ENCODE measurements at places on chromosomes 16 and 17.

- no peak for DNase-seq
Measured at GRCh38 chr17:34375426-34375997, 12.5 kb upstream of the CCL1 start.

- DNase-seq, result no peak
Measured at GRCh38 chr16:56019274-56019673, 144.1 kb upstream of the CES5A start.

GRCh38 chr16:75089486-75090202, 26.9 kb downstream of the LDHD start:
- DNase-seq, result no peak

DNA sequence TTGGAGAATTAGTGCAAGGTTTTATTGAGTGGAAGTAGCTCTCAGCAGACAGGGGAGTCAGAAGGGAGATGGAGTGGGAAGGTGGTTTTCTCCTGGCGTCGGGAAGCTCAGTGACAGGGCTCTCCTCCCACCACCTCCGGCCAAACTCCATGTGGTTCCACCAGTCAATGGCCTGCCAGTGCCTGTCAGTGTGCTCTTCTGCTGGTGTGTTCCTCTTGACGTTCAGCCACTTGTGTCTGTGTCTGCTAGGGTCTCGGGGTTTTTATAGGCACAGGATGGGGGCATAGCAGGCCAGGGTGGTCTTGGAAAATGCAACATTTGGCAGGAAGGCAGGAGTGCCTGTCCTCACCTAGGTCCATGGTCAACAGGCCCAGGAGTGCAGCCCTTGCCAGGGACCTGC, 506.7 kb upstream of the KIF2B start:
- no peak for DNase-seq

DNA sequence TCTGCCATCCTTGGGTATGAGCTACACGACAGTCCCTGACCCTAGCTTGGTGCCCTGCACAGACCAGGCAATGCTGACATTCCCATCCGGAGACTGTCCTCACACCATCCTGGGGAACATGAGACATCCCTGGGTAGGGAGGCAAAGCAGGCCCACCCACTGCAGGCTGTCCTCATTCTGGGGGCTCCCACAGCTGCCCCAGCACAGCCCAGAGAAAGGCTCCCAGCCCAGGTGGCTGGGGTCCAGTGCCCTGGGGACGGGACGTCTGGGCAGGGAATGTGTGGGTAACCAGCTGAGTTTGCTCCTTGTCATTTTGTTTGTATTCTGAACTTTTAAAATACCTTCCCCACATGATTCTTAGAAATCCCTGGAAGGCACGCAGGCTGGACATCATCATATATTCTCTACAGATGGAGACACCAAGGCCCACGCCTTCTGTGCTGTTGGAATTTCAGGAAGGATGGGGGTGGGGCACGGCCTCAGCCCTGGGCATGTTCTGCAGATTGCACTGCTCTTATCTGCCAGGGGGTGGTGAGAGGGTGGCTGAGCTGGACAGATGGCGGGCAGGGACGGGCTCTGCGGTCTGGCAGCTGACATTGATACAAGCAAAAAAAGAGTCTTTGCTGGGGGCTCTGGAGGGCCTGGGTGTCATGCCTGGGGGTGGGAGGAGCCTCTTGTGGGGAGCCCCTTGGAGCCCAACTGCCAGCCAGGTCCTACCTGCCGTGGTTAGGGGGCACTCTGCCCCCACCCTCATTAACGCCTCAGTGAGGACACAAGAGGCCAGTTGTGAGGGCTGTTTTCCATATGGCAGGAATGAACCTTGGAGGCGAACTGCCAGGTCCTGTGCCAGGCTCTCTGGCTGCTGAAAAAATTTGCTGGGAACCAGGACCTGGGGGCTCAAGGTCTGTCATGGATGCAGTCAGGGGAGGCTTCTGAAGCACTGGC, 28.4 kb downstream of the LRRC75A start:
- peak; percentile 74 for DNase-seq

GRCh38 chr16:84463221-84463620, 41.2 kb downstream of the MEAK7 start:
- DNase-seq, result no peak

DNA sequence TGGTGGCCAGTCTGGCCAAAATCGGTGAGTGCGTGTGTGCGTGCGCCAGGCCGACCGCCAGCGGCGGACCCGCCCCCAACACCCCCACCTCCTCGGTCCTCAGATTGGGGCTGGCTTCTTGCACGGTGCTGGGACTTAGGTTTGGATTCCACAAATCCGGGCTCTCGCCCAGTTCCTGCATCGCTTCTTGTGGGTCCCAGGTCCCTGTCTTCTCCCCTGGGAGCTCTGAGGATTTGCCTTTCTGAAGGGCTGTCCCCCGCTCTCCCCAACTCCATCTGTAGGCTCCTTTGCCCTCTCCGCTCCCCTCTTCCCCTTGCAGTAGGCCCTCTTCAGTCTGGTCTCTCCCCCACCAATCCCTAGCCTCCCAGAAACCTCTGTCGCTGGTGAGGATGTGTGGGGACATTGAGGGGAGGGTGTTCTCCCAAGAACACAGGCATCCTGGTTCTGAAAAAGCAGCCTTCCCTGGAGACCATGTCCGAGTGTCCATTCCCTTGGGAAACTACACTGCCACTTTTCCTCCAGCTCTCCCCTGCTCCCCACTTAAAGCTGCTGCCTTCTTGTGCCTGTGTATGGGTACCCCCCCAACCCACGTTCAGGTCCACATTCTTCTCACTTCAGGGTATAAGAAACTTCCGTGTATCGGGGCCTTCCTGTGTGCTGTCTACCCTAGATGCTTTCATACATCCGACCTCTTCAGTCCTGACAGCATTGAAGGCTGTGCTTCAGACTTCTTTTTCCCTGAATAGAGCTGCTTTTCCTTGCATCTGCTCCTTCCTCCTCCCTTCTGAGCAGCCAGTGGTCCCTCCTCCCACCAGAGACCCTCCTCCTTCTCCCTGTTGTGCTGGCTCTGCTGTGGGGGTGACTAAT, 632 bp downstream of the SLC9A5 start:
- peak; percentile 40 for DNase-seq

DNA sequence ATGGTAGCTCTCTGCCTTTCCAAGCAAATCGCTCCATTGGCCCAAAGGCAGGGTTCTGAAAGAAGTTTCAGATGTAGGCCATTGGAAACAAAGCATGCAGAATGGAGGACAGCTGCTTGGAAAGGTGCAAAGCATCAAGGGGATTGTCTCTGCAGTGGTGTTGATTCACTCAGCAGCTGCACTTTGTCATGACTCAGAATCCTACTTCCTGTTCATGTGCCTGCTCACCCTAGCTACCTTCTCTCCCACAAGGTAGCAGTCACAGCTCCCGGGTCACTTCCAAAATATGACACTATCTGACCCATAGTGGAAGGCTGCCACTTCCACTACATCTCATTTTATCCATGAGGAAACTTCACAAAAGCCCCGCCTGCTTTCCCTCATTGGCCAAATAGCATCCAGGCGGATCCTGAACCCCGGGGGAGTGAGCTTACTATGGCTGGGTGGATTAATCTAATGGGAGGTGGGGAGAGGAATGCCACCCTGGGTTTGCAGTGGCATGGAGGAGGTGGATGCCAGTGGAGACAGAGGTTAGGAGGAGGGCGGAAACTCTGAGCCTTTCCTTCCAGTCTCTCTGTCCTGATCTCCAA, 74.7 kb upstream of the NKD1 start:
- no peak for DNase-seq

GRCh38 chr16:67632415-67633172, 12.3 kb upstream of the CARMIL2 start:
- no peak for DNase-seq

GRCh38 chr16:78877114-78877655, 723.4 kb downstream of the MAF start:
- no peak for DNase-seq

- no peak for DNase-seq
Measured at GRCh38 chr17:47317119-47317518, 6.6 kb upstream of the EFCAB13 start.

GRCh38 chr16:81657224-81657623, 121.9 kb upstream of the PLCG2 start:
- DNase-seq, result no peak

GRCh38 chr17:17846645-17847044, 9.9 kb upstream of the SREBF1 start:
- peak; percentile 44 for DNase-seq

DNA sequence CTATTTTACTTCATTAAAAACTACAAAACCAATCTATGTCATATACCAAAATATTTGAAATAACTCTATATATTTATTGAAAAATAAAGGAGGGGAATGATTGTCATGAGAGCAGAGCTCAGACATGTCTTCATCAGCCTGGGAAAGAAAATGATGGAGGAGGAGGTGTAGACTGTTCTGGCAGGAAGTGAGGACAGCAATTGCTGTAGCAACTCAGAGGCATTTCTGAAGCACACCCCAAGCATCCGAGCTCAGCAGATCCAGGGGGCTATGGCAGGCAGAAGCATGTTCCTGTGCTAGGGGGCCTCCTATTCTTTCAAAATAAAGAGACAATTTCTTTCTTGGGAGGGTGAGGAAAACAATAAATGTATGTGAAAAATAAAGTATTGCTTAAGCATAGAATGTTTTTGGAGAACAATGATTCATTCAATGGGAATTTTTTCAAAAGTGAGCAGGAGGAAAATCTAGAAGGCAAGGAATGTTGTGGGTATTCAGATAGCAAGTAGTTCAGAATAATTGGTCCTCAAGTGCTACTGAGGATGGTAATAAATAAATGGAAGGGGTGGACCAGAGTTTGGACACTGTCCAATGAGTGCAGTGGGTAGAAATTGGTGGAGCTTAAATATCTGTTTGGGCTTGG, 383.4 kb downstream of the CDH11 start:
- no peak for DNase-seq

DNA sequence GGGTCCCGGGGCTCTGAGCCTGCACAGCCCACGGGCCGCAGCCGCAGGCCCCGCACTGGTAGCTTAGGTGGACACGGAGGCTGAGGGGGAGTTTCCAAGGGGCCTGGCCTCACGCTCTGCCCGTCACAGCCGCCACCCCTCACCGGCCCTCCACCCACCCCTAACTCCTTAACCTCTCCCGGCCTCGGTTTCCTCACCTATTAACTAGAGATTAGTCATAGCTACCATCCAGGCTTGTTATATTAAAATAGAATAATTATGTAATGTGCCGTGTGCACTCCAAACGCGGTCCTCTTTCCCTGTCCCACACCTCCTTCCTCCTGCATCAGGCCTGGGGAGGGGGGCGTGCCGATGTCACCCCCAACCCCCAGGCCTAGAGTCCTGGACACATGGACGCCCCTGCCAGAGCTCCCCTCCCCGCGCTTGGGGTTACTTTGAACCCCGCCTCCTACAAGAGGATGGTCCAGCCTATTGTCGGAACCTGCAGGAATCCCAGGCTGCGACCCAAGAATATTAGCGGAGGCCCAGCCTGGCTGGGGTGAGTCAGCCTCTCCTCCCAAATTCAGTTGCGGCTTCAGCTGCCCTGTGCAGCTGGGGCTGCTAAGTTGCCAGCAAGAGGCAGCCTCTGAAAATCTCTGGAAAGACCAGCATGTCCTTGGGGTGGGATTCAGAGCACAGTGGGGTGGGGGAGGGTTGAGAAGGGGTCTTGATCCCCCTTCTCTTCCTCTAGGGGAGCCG, 17.3 kb downstream of the SOCS3 start:
- DNase-seq, result peak; percentile 91

GRCh38 chr17:75496005-75496404, 19.3 kb downstream of the CASKIN2 start:
- no peak for DNase-seq

GRCh38 chr17:65047941-65048340, 8.6 kb downstream of the GNA13 start:
- no peak for DNase-seq

GRCh38 chr17:39404542-39405378, 3.3 kb upstream of the FBXL20 start:
- DNase-seq, result no peak

DNA sequence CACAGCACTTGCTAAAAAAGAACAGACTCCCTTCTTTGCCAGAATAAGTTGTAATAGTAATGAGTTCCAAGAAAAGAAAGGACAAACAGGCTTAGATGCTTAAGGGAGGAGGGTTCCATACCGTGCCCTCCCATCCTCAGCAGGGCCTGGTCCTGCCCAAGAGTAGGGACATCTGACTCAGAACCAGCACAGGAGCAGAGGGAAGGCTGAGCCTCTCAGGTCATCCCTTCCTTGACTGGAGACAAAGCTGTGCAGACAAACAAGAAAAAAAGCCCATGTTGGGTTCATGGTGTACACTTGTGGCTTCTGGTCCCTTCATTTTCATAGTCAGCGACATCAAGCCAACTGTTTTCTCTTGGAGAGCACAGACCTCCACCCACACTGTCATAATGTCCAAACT, 44.2 kb upstream of the NDRG4 start:
- no peak for DNase-seq

DNA sequence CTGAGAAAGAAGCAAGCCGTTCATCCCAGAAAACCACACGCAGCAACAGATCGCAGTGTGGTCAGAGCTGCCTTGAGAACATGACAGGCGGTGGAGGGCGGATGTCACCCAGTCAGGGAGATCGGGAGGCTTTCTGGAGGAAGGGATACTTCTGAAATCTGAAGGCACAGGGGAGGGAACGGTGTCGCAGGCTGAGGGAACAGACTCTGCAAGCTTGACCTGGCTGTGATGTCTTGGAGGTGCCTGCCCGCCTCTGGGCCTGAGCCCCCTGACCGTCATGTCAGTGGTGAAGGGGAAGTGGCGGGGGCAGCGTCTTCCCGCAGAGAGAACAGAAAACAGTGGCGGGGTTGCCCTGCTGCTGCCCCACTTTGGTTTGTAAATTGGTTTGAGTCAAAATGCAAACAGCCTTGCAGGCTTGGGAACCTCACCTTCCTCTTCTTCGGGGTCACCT, 8.1 kb upstream of the ATP2A3 start:
- no peak for DNase-seq

DNA sequence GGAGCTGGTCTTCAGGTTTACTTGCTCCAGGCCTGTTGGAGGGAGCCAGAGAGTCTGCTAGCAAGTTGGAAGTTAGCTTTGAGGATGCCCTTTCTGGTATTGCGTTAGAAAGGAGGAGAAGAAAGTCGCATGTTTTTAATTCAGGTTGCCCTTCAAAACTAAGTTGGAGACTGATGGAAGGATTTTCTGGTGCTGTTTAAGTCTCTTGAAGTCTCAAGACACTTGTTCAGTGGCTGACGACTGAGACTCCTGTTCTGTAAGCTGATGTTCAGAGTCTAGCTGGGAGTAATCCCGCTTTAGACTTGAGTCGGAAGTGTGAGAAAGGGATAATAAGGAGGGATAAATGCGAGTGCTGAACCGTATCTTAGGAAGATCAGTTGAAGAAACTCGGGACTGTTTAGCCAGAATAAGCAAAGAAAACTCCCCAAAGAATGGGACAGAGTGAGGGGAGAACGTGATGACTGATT, 740 bp downstream of the AATF start:
- no peak for DNase-seq

DNA sequence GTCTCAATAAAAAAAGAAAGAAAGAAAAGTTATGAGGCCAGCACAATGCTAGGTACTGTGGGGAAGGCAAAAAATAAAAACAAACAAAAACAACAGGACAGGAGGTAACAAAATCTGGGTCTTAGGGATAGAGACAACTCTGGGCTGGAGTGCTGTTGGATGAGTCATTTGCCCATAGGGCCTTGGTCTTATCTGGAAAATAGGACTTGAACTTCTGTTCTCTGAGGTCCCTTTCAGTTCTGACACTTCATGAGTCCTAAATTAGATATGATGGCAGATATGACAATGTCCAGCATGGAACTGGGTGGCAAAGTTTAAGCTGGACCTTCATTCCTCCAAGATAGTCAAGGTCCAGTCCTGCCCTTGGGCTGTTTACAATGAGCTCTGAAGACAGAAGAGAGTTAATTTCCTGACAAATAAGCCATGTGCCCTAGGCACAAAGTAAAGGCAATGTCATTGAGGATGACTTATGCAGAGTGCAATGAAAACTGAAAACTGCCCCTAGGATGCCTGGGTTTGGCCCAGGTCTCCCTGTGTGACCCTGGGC, 8.9 kb upstream of the HDAC5 start:
- DNase-seq, result no peak
